ENCODE measurements at places on chromosomes 4 and X.

GRCh38 chr4:158826882-158827281 is 58.1 kb downstream of the FNIP2 start:
- peak; percentile 99 for DNase-seq

DNA sequence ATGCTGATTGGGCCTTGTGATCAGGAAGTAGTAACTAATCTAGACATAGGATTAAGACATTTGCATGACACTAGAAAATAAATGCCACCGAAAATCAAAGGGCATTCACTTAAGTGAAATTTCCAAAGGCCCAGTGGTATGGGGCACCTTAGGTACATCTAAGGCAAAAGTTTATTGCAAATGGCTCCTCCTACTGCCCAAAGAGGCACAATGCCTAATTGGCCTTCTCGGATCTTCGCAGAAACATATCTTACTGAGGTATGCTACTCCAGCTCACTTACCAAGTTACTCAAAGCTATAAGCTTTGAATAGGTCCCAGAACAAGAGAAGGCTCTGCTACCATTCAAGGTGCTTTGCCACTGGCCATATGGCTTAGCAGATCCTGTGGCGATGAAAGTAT is 174.8 kb upstream of the CXCL13 start:
- DNase-seq, result no peak

GRCh38 chr4:73259571-73260090 is 1.0 kb upstream of the ANKRD17 start:
- DNase-seq, result no peak

GRCh38 chrX:16005917-16006316 is 117.4 kb upstream of the GRPR start:
- DNase-seq, result no peak

GRCh38 chr4:7328913-7329638 is 105.7 kb downstream of the PSAPL1 start:
- no peak for DNase-seq

GRCh38 chr4:91111556-91111955 is 984.4 kb downstream of the CCSER1 start:
- no peak for DNase-seq

DNA sequence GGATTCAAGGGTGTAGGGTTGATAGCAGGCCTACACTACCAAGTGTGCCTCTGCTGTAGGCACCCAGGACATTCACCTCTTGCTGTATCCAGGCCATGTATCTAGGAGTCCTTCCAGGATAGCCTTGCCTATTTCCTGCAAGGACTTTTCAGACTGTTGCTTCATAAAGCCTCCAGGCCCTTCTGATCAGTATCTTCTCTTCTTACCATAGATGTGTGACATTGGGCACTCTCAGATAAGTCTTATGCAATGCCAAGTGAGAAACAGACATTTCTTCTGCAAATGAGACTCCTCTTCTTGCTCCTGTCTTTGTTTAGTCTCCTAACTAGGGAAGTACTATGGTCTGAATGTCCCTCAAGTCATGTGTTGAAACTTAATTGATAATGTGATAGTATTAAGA is 386.8 kb downstream of the ANKRD50 start:
- no peak for DNase-seq

- DNase-seq, result no peak
These were observed 1568.4 kb upstream of the TENM3 start for GRCh38 chr4:180674619-180675358.

GRCh38 chr4:158543191-158543590 is 21.5 kb downstream of the RXFP1 start:
- no peak for DNase-seq

DNA sequence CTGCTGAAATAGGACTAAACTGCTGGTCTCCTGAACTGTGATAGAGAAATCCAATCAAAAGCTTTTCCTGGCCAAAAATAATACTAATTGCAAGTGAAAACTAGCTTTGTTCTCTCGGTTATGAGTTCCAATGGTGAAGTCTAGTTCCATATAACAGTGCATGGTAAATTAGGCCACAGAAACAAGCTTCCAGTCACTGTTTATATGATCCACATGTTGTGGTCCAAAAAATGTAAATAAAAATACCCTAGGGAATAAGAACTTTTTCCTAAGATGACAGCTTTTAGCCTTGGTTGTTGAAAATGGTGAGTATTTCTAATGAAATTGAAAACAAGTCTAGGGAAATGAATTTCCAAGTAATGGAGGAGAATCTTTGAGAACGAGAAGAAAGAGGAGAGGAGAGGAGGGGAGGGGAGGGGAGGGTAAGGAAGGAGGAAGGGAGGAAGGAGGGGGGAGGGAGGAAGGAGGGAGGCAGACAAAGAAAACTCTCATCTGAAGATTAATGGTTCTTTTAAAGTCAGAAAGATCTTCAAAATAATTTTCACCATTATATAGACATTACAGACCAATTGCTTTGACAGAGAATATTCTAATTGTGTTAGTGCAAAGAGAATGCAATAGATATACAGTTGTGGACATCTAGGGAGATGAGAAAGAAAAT is 26.1 kb downstream of the PALLD start:
- DNase-seq, result no peak

DNA sequence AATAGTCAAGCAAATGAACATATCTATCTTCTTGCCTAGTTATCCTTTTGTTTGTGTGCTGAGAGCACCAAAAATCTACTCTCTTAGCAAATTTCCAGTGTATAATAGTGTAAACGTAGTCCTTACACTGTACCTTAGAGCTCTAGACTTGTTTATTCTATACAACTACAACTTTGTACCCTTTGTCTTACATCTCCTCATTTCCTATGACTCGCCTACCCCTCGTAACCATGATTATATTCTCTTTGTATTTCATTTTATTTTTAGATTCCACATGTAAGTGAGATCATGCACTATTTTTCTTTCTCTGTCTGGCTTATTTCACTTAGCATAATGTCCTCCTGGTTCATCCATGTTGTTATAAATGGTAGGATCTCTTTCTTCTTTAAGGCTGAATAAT is 37.6 kb downstream of the MAGEB5 start:
- DNase-seq, result no peak

DNA sequence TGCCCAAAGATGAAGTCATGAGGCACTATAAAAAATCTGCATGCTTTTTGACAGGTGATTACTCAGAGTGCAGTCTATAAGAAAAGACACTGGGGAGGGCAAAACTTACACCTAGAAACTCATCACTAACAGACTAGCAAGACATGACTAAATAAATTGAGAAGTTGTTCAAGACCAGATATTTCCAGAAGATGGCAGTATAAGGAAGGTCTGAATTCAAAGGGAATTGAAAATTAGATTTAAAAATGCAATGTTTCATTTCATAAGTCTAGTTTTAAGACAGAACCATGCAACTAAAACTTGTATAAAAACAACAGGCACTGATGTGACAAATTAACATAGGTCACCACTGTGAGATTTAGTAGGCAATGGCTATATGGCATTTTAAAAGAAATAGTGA is 232.5 kb upstream of the POF1B start:
- no peak for DNase-seq

DNA sequence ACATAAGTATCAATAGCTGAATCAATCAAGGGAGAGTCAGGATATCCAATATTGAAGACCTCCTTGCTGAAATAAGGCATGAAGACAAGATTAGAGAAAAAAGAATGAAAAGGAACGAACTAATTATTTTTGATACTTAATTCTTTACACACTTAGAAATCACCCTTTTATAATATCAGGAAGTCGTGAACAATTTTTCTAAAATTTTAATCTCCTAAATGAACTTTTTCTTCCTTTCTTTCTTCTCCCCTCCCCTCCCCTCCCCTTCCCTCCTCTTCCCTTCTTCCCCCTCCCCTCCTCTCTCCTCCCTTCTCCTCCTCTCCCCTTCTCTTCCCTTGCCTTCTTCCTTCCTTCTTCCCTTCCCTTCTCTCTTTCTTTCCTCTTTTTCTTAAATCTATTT is 872.1 kb upstream of the PCDH10 start:
- no peak for DNase-seq

- no peak for DNase-seq
These were observed 27.1 kb downstream of the FAM47E start for GRCh38 chr4:76278583-76278982.

- DNase-seq, result no peak
These were observed 233.6 kb downstream of the EVC2 start for GRCh38 chr4:5474756-5475155.

GRCh38 chr4:135015771-135016170 is 814.2 kb upstream of the PABPC4L start:
- no peak for DNase-seq

- DNase-seq, result no peak
These were observed 75.3 kb downstream of the RAPGEF2 start for GRCh38 chr4:159178151-159178546.

Measured in LNCaP clone FGC (cell line).